ENCODE measurements at places on chromosomes 16 and 17.

GRCh38 chr17:61524319-61524718, 66.7 kb downstream of the NACA2 start:
- no peak for DNase-seq

DNA sequence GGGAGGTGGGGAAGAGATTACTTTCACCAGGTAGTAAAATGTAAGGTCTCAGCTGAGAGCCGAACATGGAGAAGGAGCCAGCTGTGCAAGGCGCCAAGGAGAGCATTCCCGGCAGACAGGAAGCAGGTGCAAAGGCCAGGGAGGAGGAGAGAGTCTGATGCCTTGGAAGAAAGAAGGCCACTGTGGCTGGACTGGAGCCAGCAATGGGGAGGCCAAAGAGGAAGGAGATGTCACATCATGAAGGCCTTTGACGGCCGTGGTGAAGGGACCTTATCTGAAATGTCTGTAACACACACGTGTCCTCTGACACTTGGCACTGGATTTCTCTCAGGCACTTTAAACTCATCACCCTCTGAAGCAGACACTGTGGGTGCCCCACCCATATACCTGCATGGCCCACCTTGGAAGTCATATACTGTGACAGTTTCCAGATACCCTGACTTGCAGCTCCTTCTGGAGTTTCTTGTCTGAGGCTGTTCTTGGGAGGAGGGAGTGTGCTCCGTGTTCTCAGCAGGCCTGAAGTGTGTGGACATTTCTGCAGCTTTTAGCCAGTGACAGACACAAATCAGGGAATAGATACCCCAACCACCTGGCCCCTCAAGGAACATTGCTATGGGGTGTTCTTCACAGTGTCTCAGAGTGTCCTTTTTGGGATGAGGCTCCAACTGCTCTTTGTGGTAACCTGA, 1.9 kb upstream of the SLC5A2 start:
- no peak for DNase-seq

- no peak for DNase-seq
These were observed 6.0 kb downstream of the ZNF213 start for GRCh38 chr16:3140603-3141427.

DNA sequence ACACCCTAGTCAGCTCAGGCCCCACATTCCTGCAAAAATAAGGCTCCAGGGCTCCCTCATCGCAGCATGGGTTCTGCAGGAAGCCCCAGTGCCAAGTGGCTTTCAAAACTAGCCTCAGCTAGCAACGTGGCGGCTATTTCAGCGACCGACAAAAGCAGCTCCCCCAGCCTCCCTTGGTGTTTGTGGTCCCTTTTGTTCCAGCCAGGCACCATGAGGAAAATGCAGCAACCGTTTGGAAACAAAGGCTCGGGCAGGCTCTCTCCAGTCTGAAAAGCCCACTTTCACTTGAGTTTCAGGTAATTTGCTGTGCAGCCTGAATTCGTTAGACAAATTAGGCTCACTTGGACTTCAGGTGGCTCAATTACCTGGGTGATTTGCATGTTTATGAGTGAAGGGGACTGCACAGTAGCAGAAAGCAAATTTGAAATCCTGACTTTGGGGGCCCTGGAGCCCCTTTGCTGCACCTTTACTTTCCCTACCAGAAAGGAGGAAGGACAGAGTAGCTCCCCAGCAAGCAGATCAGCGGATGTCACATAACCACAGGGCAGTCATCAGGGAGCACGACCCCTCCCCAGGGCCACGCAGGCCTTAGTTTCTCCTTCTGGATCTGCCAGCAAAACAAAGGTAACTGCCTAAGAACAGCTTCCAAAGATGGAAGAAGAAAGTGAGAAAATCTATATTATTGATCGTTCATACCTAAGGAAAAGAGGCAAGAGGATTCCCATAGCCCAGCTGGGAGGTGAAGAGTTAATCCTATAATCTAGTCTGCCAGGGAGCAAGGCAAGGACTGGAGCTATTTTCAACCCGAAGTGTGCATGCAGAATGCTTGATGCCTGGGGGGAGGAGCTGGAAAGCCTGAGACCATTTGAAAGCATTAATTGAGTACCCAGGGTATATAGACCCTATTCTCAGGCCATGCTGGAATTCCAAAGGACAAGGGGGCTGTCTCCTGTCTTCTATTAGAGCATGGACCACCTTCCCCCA, 143.1 kb upstream of the SDK2 start:
- DNase-seq: no peak

DNA sequence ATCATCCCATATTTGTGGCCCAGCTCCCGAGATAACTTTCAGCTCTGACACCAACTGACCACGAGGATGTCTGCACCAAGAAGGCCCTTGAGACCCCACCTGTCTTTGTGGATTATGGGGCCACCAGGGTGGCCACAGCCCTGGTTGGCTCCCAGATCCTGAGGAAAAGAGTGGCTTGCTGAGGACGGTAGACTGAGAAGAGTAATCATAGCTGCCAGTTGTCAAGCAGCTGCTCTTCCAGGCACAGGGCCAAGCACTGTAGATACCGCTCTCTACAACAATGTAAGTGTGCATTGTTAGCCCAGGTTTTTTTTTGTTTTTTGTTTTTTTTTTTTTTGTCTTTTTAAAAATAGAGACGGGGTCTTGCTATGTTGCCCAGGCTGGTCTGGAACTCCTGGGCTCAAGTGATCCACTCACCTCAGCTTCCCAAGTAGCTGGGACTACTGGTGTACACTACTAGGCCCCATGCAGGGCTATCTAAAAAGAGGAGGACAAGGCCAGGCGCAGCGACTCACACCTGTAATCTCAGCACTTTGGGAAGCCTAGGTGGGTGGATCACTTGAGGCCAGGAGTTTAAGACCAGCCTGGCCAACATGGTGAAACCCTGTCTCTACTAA, 9.6 kb downstream of the ZNF205 start:
- DNase-seq: no peak
